ENCODE measurements at places on chromosomes 7 and 10.

GRCh38 chr7:22123139-22123538, 177.4 kb upstream of the CDCA7L start:
- no peaks in the 10 kb centered on the region for H3K4me1 ChIP-seq
- H3K36me3 ChIP-seq, result no peaks in the 10 kb centered on the region
- H3K27me3 ChIP-seq, result no peaks in the 10 kb centered on the region
- no peak overlapping the region for H3K27ac ChIP-seq
- DNase-seq, result no peak

- H3K4me3 ChIP-seq, result no peak overlapping the region
- DNase-seq, result no peak
- H3K4me1 ChIP-seq, result no peaks in the 10 kb centered on the region
- no peak overlapping the region for H3K27ac ChIP-seq
- no peaks in the 10 kb centered on the region for H3K36me3 ChIP-seq
- H3K27me3 ChIP-seq, result no peaks in the 10 kb centered on the region
These were observed 96.1 kb upstream of the LYZL2 start for GRCh38 chr10:30725661-30726060.

- no peaks in the 10 kb centered on the region for H3K36me3 ChIP-seq
- H3K27ac ChIP-seq, result no peak overlapping the region
- no peak for DNase-seq
These were observed 1140.8 kb upstream of the AUTS2 start for GRCh38 chr7:68457481-68457880.

GRCh38 chr7:90250601-90251303, 5.8 kb downstream of the CFAP69 start:
- no peak overlapping the region for H3K4me3 ChIP-seq
- no peak for DNase-seq
- H3K27me3 ChIP-seq, result no peaks in the 10 kb centered on the region
- no peaks in the 10 kb centered on the region for H3K36me3 ChIP-seq
- no peak overlapping the region for H3K27ac ChIP-seq

GRCh38 chr10:30565449-30565848, 64.1 kb downstream of the LYZL2 start:
- no peaks in the 10 kb centered on the region for H3K4me1 ChIP-seq
- H3K27ac ChIP-seq, result no peak overlapping the region
- DNase-seq, result no peak
- no peaks in the 10 kb centered on the region for H3K36me3 ChIP-seq

DNA sequence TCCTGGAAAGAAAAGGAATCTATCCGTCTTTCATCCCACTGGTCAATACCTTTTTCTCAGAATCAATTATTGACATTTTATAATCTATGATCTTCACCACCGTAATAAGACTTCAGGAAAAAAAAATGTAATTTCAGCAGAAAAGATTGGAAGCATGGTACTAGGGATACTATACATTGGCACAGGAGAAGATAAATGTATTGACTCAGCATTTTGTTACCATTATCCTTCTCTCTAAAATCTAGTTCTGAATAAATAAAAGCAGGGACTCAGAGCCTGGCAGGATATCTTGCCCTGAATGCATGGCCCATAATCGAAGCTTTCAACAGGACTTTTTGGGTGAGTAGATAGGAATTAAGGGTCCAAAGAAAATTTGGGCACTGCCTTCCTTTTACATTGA, 120.7 kb downstream of the LRRTM3 start:
- no peak for DNase-seq
- H3K4me3 ChIP-seq, result no peak overlapping the region
- no peak overlapping the region for H3K27ac ChIP-seq
- no peaks in the 10 kb centered on the region for H3K4me1 ChIP-seq

DNA sequence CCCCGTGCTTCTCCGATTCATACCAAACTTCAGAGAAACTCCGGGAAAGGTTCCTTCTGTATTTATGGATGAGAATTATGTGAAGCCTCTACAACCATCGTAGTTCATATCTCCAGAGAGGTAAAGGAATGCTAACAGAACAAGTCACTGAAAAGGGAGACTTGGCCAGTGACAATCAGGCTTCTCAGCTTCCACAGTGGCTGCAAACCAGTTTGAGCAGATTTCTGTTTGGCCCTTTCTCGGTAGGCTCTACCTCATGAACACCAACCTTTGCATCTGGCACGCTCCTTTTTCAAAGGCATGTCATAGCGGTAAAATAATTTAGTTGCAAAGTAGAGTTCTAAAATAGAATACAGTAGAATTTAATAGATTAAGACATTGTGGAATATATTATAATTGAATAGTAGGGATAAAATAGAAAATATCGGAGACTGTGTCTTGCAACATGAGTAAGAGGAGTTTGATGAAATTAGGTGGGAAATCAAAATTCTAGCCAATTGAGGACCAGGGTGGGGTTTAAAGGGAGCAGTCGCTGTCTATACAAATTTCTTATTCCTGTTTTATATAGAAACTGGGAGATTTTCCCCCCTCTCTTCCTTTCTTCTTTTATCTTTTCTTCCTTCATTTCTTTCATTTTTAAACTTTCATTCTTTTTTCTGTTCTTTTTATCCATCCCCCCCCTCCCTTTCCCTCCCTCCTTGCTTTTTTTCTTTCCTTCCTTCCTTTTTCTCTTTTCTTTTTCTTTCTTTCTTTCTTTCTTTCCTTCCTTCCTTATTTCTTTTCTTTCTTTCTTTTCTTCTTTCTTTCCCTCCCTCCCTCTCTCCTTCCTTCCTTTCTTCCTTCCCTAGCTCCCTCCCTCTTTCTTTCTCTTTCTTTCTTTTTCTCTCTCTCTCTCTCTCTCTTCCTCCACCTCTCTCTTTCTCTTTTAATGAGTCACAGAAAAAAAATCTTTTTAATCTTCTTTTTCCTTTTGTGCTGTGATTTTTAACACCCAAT, 161.5 kb upstream of the KLF6 start:
- no peak overlapping the region for H3K4me3 ChIP-seq
- no peaks in the 10 kb centered on the region for H3K36me3 ChIP-seq
- no peak for DNase-seq
- peaks cover 4% of the 10 kb centered on the region for H3K4me1 ChIP-seq
- no peaks in the 10 kb centered on the region for H3K27me3 ChIP-seq

DNA sequence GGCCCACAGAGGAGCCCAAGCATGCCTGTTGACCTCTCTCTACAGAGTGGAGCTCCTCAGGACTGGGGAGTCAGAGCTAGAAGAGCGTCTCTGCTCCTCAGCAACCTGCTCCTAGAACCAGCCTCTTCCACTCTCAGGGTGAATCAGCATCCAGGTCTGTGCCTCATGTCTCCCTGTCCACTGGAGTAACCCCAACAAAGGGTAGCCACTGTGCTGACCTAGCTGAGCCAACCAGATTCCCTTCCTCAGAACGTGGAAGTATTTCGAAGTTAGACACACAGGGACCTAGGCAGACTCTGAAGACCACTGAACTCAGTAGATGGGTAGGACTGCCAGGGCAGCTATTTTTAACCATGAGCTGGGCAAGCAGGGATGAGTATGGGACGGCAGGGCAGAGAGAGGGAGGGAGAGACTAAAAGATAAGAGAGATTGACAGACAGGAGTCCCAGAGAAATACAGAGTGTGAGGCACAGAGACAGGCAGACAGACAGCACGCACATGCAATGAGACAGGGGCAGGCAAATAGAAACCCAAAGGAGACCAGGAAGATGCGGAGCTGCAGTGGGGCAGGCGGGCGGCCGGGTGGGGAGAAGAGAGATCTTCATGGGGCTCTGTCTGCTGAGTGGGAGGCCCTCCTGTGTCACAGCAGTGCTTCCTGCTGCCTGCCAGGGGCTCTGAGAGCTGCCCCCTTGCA, 56.7 kb downstream of the OSBPL3 start:
- no peak for DNase-seq
- H3K36me3 ChIP-seq, result no peaks in the 10 kb centered on the region
- peaks cover 32% of the 10 kb centered on the region for H3K4me1 ChIP-seq
- no peak overlapping the region for H3K4me3 ChIP-seq

DNA sequence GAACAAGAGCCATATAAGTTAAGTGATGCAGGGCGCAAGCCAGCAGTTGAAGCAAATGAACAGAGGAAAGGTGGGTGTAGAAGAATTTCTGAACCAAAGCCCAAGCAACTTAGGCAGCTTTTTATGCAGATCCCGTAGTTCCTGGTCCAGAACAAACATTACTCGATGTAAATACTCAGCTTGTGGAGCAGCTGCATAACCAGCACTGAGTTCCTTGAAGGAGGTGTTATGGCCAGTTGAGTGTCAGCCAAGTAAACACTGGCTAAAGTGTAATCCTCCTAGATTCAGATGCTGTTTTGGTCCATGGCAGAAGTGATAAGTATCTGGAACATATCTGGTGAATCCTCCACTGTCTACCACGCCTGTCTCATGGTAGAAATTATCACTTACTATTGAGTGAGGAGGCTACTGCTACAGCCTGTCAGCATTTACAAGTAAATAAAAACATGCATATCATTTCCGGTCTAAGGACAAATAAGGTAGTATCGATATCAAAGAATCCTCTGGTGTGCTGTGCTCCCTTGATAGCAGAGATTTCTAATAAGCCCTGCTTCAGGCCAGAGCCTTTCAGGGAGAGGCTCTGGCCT, 213.9 kb downstream of the DYNC1I1 start:
- no peak overlapping the region for H3K4me3 ChIP-seq
- peaks cover 13% of the 10 kb centered on the region for H3K27me3 ChIP-seq
- no peaks in the 10 kb centered on the region for H3K36me3 ChIP-seq

GRCh38 chr7:70631718-70632117, 500.2 kb upstream of the GALNT17 start:
- no peak overlapping the region for H3K4me3 ChIP-seq
- H3K27ac ChIP-seq, result no peak overlapping the region
- H3K4me1 ChIP-seq, result no peaks in the 10 kb centered on the region

GRCh38 chr10:92753865-92754264, 64.1 kb downstream of the HHEX start:
- no peaks in the 10 kb centered on the region for H3K36me3 ChIP-seq
- no peak overlapping the region for H3K4me3 ChIP-seq
- no peaks in the 10 kb centered on the region for H3K27me3 ChIP-seq
- no peak overlapping the region for H3K27ac ChIP-seq
- DNase-seq, result no peak

DNA sequence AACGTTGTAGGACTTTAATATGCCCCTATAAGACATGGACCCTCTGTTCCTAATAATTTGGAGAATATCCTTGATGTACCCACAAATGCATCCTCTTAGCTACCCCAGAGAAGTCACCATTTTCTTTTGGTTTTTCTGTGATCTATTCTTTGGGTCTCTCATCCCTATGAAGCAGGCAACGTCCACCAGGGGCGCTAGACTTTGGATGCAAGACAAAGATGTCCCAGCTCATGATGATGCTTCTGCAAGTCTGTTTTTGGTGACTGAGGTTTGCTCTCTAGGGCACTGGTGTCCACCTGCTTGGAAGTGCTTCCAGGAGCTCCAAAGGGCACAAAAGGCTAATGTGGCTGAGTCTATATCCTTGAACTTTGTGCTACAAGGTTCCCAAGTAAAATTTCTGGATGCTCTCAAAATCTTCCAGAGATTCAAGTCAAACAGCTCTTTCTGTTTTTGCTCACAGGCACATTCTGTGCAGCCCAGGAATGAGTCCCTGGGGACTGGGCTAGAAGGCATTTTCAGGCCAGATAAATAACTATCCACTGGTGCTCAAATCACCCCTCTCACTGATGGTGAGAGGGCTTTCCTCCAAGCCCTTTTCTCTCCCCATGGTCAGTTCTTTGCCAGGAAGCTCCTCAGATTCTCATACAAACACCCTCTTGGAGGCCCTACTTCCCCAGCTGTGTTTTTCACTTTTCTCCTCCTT, 166.4 kb downstream of the C7orf25 start:
- H3K27me3 ChIP-seq, result no peaks in the 10 kb centered on the region
- H3K27ac ChIP-seq, result no peak overlapping the region
- H3K4me3 ChIP-seq, result no peak overlapping the region
- no peaks in the 10 kb centered on the region for H3K36me3 ChIP-seq

DNA sequence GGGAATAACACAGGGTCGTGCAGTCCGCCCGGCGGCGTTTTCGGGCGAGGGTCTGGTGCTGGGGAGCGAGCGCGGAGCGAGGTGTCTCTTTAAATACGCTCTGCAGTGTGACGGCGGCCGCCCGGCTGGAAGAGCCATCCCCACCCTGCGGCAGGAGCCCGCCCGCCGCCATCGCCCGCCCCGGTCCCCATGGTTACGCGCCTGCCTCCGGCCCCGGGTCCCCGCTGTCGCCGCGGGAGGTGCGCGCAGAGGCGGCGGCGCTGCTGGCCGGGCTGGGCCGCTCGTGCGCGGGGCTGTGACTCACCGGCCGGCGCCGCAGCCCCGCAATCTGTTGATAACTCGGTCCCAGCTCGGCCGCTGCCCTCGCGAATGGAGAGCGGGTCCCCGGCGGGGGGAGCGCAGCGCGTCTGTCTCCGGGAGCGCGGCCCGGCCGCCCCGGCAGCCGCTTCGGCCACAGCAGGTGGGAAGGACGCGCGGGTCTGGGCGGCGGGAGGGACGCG, at the start of gene ADGRA1:
TSS of gene ADGRA1 (plus strand) at position 246 of the 500 bp plus-strand sequence. CDS start 986 bp downstream, outside the sequence.
- no peak within 1 kb of the TSS for H3K4me3 ChIP-seq
- H3K36me3 ChIP-seq, result no peaks in the 10 kb centered on the region
- no peaks in the 10 kb centered on the region for H3K4me1 ChIP-seq
- H3K27ac ChIP-seq, result no peak within 1 kb of the TSS
- no peak for DNase-seq
- H3K27me3 ChIP-seq, result peaks cover 54% of the 10 kb centered on the region

DNA sequence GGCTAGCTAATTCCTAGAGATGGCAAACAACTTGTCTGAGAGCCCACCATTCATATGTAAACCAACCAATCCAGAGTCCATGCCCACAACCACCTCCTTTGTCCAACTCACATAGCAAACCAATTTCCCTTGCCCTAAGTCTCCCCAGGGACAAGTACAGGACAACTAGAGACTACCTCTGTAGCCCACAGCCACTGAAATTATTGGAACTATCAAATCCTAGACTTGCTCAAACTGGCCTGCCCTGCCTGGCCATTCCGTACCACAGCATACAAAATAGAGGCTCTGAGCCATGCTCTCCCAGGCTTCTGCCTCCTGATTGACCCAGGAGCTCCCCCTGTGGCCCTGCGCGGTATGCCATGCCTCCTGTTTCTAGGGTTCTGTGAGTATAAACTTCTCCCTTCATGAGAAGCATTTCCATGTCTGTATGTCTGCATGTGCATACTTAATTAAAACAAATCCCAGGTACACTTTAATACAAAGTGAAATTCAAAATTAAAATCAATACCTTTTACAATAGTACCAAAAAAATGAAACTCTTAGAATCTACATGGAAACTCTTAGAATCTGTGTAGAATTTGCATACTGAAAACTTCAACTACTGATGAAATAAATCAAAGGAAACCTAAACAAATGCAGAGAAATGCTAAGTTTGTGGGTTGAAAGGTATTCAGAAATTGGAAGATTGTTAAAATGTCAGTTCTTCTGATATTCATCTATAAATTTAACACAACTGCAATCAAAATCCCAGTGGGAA, 4.0 kb upstream of the HECW1 start:
- H3K4me3 ChIP-seq, result no peak overlapping the region
- no peak for DNase-seq
- H3K27me3 ChIP-seq, result peaks cover 47% of the 10 kb centered on the region

- no peak overlapping the region for H3K4me3 ChIP-seq
- no peaks in the 10 kb centered on the region for H3K36me3 ChIP-seq
- H3K4me1 ChIP-seq, result no peaks in the 10 kb centered on the region
- H3K27me3 ChIP-seq, result no peaks in the 10 kb centered on the region
- no peak for DNase-seq
These were observed 1012.5 kb downstream of the DNAJB9 start for GRCh38 chr7:109582211-109582610.

GRCh38 chr7:144834641-144835144, 1.2 kb downstream of the TPK1 start:
- peak overlapping the region; percentile 79 for H3K4me3 ChIP-seq
- H3K36me3 ChIP-seq, result no peaks in the 10 kb centered on the region
- no peaks in the 10 kb centered on the region for H3K4me1 ChIP-seq
- H3K27me3 ChIP-seq, result no peaks in the 10 kb centered on the region

GRCh38 chr7:141342621-141343408, 208.4 kb upstream of the AGK start:
- DNase-seq, result no peak
- H3K36me3 ChIP-seq, result no peaks in the 10 kb centered on the region
- no peak overlapping the region for H3K4me3 ChIP-seq
- no peak overlapping the region for H3K27ac ChIP-seq
- H3K27me3 ChIP-seq, result no peaks in the 10 kb centered on the region
- no peaks in the 10 kb centered on the region for H3K4me1 ChIP-seq

All from RWPE2 (cell line).